ENCODE measurements at places on chromosomes 16 and 17.
A peak's percentile ranks its signal among the peaks of the same experiment; 100 is the strongest.

GRCh38 chr16:83187405-83187804 is 560.6 kb downstream of the CDH13 start:
- DNase-seq, result no peak

GRCh38 chr16:88793251-88793954 is 8.4 kb upstream of the PIEZO1 start:
- no peak for DNase-seq

- DNase-seq, result no peak
These were observed 99.5 kb downstream of the MYO1D start for GRCh38 chr17:32777436-32777835.

DNA sequence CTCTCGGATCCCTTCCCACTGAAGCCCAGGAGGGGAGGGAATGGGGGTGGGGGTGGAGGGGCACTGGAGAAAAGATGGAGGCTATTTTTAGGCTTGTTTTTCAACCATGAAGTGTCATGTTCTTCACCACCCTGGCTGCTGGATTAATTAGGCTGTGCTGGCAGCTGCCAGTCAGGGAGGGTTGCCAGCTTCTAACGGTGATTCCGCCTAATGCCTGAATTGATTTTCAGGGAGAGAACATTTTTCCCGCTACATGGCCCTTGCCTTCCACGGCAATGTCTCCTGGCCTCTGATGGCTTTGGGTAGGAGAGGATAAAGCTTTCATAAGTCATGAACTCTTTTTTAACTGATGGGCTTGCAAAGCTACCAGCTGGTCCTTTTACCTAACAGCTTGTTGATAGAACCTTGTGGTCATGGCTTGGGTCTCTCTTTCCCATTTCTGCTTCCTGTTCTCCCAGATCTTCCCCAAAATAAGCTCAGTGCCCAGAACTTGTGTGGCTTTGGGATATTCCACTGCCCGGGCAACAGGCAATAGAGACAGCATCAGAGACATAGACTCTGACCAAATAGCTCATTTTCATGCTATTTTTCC is 167.4 kb downstream of the PITPNC1 start:
- no peak for DNase-seq

GRCh38 chr17:38897176-38897575 is 27.3 kb downstream of the LASP1 start:
- DNase-seq, result no peak

DNA sequence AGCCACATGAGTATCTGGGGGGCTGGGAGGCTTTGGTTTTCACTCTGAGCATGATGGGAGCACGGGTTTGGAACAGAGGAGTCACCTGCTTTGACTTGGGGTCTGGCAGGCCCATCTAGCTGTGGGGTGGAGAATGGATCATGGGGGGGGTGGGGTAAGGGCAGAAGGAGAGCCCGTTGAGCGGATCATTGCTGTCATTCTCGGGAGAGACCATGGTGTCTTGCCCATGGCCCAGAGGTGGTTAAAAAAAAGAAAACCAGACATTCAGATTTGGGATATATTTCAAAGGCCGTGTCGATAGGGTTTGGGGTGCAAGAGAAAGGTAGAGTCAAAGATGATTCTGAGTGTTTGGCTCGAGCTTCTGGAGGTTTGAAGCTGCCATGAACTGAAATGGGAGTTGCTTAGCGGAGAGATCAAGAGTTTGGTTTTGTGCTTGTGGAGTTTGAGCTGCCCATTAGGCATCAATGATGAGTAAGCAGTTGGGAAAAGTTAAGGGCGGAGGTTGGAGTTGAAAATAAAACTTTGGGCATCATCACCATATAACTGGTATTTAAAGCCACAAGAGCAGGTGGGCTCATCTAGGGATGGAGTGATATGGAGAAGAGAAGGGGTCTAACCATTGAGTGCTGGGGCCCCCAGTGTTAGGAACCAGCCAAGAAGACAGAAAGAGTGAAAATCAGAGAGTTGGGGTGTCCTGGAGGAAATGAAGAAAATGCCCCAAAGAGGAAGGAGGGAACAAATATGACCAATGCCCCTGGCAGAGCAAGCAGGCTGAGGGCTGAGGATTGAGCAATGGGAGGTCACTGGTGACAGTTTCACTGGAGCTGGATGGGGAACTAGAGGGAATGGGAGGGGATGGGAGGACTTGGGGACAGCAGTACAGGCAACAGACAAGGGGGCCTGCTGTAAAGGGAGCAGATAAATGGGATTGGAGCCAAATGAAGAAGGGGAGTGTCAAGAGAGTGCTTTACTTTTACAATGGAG is 1.9 kb downstream of the NOD2 start:
- no peak for DNase-seq

- no peak for DNase-seq
These were observed 561 bp downstream of the AXIN1 start for GRCh38 chr16:351804-352520.

DNA sequence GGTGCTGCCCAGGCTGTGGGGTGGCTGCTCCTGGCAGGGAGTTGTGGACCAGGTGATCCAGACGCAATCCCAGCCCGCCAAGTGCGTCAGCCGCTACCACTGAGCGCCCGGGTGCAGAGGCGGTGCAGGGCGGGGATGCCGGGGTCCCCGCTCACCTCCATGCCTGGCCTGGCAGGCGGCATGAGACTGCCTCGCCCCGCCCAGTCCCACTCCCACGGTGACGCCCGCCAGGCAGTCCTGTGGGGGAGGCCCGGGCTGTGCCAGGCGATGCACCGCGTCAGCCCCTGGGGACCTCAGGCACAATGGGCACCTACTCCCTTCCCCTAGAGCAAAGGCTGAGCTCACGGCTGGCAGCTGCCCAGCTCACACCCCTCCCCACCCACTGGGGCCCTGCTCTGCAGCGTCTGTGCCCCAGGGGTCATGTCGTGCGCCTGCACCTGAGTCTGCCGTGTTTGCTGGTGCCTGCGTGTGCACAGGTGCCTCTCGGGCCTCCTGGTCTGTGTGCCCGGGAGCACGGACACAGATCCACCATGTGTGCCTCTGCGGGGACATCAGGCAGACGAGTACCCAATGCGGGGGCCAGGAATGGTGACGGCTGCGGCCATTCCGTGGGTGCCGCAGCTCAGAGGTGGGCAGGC is 5.3 kb downstream of the RPUSD1 start:
- no peak for DNase-seq

- no peak for DNase-seq
These were observed 23.6 kb downstream of the CA4 start for GRCh38 chr17:60173304-60173819.

DNA sequence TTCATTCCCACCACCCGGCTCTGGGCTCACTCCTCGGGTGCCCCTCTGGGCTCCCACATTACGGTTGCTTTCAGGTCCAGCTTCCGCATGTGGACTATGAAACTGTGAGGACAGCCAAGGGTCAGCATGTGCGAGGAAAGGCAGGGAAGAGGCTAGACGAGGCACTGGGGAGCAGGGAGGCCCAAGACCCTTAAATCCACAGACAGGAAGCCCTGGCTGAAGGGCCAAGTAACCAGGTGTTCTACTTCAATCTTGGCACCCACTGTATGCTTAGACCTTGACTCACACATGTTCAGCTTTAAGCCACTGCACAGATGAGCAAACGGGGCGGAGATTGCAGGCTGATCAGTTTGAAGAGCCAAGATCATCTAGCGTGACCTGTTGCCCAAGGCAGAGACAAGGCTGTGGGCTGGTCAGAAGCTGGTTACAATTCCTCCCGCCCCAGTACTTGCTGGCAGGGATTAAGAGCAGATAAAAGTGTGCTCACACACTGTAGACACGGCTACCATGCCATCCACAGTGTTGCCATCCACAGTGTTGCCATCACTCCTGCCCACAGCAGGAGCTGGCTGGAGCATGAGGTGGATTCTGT is at the start of gene CES4A:
TSS of gene CES4A (plus strand) at position 393 of the 592 bp plus-strand sequence. CDS start at position 577, 184 bp downstream.
- no peak for DNase-seq

DNA sequence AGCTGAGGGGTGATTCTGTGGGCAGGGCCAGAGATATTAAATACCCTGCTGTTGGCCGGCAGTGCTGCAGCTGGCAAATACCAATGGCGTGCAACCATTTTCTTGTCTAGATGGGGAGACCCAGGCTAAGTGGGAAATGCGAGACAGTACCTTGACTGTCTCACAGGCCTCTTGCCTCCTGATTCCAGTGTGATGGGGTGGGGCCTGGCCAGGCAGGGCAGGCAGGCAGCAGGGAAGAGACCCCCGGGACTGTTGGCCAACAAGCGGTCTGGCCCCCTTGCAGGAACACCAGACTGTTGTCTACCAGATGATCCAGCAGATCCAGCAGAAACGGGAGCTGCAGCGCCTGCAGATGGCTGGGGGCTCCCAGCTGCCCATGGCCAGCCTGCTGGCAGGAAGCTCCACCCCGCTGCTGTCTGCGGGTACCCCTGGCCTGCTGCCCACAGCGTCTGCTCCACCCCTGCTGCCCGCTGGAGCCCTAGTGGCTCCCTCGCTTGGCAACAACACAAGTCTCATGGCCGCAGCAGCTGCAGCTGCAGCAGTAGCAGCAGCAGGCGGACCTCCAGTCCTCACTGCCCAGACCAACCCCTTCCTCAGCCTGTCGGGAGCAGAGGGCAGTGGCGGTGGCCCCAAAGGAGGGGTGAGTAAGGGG is 5.7 kb upstream of the CISD3 start:
- no peak for DNase-seq

- DNase-seq, result no peak
These were observed 713 bp downstream of the RHOT2 start for GRCh38 chr16:668519-669171.

- DNase-seq, result no peak
These were observed 129.3 kb downstream of the NTN1 start for GRCh38 chr17:9150446-9151090.

- DNase-seq, result no peak
These were observed 24.0 kb downstream of the PARN start for GRCh38 chr16:14606102-14606501.

GRCh38 chr17:77657839-77658238 is 300.7 kb upstream of the TNRC6C start:
- no peak for DNase-seq

DNA sequence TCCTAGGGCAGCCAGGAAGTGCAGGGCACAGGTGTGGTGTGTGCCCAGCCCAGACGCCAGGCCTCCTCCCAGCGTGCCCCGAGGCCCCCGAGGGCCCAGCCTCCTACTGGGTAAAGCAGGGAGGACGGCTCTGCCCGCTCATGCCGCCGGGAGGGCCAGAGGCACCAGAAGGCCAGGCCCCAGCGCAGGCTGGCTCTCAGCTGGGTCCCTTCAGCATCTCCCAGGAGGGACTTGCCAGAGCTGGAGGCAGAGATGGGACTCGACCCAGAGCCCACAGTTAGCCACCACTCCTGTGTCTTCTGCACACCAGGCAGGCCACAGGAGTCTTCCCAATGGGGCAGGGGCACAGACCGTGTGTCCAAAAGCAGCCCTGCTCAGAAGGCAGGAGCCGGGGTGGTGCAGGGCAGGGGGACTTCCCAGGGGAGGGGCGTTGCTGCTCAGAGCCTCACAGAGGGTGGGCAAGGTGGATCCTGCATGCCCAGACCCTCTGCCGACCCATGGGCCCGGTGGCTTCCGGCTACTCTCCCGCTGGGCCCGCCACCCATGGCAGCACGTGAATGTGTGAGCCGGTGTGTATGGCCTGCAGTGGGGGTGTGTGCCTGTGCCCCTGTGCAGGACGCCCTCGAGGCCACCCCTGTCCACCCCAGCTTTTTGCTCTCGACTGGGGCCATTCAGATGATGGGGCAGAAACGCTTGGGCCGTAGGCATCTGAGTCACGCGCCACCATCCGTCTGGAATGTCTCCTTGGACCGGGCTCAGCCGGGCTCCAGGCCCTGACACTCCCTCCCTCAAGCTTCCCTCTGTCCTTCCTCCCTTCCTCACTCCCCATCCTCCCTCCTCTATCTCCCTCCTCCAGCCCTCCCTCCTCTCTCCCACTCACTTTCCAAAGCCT is 5.7 kb upstream of the ZNF469 start:
- DNase-seq, result no peak

GRCh38 chr17:82019690-82020571 is 2.7 kb downstream of the CENPX start:
- peak; percentile 73 for DNase-seq

- DNase-seq, result no peak
These were observed 96.7 kb downstream of the TRIM37 start for GRCh38 chr17:59010026-59010425.

DNA sequence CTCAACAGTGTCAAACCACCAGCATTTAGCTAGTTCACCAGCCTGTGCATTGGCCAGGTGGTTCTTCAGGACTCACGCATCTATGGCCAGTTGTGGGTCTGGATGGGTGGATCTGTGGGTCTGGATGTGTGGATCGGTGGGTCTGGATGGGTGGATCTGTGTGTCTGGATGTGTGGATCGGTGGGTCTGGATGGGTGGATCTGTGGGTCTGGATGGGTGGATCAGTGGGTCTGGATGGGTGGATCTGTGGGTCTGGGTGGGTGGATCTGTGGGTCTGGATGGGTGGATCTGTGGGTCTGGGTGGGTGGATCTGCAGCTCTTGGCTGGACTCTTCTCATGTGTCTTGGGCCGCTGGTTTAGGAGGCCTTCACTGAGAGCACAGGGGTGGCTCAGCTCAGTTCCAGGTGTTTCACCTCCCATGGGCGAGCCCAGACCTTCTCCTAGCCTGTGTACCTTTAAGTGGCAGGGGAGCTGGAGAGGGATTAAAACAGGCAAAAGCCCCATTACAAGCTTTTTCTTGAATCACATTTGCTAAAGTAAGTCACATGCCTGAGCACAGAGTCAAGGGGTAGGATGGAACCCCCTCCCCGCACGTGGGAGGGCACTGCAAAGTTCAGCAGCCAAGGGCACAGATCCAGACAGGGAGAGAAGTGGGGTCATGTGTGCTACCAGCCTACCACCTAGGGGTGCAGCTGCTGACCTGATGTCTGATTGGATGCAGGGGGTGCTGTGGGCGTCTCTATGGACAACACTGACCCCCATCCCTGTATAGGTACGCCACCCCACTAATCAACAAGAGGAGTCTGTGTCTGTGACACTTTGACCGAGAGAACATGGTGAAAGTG is 3.4 kb upstream of the NUBP1 start:
- DNase-seq, result no peak

GRCh38 chr16:28876973-28877654 is 1.2 kb upstream of the ATP2A1 start:
- no peak for DNase-seq

GRCh38 chr16:84362471-84362941 is 5.8 kb upstream of the ATP2C2 start:
- DNase-seq, result no peak

- DNase-seq, result no peak
These were observed 67.0 kb downstream of the TUBD1 start for GRCh38 chr17:59825533-59826322.

- DNase-seq, result peak; percentile 64
These were observed 33.6 kb upstream of the CCR7 start for GRCh38 chr17:40598619-40599467.

DNA sequence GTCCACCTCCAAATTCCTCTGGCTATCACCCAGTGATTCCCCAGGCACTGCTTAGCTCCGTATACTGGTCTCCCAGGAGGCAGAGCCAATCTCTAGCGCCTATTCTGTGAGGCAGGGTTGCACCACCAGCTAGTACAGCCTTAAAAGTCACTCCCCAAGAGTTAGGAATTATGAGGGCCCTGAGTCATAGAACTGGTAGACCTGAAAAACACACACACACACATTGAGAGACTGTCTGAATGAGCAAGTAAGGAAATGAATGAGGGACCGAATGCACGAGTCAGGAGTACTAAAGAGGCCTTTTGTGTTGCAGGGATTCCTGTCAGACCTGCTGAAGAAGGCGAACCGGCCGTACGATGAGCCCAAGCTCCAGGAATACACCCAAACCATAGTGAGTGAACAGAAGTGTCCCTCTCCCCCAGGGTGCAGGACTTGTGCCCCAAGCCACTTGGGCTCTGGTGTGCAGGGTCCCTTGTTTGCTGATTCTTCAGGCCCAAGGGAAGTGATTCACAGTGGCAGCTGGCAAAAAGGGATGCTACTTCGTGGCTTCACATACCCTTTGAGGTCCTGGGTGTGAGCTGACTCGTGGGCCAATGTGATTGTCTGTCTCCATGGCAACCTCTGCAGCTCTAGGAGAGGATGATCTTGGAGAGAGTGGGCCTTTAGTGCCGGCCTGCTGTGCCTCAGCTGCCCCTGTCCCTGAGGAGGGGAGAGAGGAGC is 24.7 kb downstream of the CALB2 start:
- no peak for DNase-seq
